CD4-positive, alpha-beta T cell (primary cell): ENCODE measurements at places on chromosomes 13 and 19. TPM values are rescaled to one million over a fixed set of nuclear protein-coding genes. Genes with fewer than 3 reads are reported as not detected.

ANKLE1 gene
- total RNA-seq: 0.85 TPM

FAM216B gene
- not detected for total RNA-seq

DNA sequence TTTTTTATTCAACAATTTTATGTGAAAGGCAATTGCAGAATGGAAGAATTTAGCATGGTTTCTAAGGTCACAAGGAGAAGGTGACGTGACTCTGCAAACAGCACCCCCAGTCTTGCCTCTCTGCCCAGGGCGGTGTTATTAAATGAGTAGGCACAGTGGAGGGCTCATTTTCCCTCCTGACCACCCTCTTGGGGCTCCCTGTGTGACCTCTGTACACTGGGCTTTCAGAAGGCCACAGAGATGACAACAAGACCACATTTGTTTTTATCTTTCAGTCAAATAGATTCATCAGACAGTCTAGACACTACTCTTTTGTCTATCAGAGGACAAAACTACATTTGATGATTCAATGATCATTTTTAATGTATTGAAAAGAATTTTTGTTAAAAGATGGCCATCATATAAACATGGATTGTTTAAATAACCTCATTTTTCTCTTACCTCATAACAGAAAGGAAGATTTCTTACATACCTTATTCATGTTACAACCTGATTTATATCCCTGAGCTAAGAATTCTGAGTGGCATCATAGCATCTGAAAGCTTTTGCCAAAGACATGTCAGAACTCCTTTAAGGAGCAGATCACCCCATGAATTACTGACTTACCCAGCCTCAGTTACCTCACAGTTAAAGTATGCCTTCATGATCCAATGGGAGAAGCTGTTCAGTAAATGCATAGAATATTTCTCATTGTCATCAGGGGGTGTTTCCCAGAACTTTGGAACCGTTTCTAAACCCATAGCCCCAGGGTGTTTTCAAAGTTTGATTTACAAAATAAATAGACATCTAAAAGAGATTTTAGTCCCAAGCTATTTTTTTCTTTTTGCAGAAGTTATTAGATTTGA is 184.0 kb upstream of the RFC3 start:
- no peak for DNase-seq

DNA sequence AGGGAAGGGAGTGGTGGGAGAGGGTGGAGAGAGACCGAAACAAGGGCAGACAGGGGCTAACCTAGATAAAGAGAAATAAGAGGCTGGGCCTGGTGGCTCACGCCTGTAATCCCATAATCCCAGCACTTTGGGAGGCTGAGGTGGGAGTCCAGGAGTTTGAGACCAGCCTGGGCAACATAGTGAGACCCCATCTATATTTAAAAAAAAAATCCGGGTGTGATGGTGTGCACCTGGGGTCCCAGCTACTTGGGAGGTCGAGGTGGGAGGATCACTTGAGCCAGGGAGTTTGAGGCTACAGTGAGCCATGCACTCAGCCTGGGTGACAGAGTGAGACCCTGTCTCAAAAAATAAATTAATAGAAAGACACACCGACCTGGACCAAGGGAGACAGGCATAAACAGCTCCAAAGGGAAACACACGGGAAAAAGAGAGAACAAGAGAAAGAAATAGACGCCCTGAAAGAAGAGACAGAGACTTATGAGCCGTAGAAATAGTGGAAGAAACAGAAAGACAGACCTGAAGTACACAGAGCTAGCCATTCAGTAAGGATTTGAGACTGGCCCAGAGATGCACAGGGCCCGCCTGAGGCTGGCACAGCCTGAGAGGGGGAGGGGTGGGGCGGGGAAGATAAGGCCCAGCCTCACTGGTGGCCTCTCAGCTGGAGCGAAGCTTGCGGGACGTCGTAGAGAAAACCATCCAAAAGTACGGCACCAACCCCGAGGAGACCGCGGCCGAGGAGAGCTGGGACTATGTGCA is 2.2 kb downstream of the CD37 start:
- DNase-seq: no peak

GRCh38 chr19:11452620-11453310 is 17.3 kb downstream of the PRKCSH start:
- no peak for DNase-seq

GRCh38 chr19:30231408-30232318 is 140.5 kb upstream of the ZNF536 start:
- DNase-seq: no peak

DNA sequence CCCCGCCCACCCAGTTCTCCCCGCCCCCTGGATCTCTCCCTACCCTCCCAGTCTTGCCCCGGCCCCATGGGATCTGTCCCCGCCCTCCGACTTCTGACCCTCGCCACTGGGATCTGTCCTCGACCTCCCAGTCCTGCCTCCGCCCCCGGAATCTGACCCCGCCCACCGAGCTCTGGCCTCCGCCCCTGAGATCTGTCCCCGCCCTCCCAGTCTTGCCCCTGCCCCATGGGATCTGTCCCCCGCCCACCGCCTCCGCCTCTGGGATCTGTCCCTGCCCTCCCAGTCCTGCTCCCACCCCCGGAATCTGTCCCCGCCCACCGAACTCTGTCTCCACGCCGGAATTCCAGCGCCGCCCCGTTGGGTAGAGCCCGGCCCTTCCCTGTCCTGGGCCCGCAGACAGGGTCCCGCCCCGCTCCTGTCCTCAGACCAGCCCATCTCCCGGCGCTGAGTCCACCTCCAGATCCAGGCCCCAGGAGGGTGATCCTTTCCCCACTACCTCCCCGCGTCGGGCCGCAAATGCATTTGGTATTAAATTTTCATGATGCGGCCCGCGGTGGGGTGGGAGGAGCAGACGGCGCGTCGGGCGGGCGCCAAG is 1.5 kb upstream of the SLC17A7 start:
- peak; percentile 67 for DNase-seq

DNA sequence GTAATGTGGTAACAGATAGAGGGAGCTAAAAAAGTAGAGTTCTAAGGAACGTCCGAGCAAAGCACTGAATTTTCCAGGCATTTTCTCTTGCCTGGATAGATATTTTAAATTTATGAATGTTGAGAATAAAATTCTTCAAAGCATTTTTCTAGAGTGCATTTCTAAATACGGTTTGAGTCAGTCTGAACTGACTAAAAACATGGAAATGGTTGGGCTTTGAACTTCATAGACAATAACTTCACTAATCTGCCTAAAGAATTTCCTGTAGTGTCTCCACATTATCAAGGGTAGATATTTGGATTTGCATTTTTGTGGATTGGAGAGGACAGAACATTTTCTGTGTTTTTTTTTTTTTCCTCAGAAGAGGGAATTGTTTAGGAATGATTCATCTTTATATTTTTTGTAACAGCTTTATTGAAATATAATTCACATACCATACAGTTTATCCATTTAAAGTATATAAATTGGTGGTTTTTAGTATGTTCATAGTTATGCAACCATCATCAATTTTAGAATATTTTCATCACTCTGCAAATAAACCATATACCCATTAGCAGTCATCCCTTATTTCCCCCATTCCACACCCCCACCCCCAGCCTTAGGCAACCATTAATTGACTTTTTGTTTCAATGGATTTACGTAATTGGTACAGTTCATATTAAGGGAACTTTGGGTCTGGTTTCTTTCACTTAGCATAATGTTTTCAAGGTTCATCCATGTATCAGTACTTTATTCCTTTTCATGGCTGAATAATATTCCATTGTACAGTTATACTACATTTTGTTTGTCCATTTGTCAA is 20.7 kb downstream of the GARRE1 start:
- DNase-seq: no peak

GRCh38 chr13:35787937-35788336 is 311.4 kb upstream of the MAB21L1 start:
- DNase-seq: no peak

- no peak for DNase-seq
These were observed 22.4 kb downstream of the GTF2F2 start for GRCh38 chr13:45142440-45143345.

- DNase-seq: no peak
These were observed 535 bp downstream of the COL5A3 start for GRCh38 chr19:10009714-10010224.

GRCh38 chr13:97249796-97250495 is 27.8 kb downstream of the MBNL2 start:
- DNase-seq: no peak

DNA sequence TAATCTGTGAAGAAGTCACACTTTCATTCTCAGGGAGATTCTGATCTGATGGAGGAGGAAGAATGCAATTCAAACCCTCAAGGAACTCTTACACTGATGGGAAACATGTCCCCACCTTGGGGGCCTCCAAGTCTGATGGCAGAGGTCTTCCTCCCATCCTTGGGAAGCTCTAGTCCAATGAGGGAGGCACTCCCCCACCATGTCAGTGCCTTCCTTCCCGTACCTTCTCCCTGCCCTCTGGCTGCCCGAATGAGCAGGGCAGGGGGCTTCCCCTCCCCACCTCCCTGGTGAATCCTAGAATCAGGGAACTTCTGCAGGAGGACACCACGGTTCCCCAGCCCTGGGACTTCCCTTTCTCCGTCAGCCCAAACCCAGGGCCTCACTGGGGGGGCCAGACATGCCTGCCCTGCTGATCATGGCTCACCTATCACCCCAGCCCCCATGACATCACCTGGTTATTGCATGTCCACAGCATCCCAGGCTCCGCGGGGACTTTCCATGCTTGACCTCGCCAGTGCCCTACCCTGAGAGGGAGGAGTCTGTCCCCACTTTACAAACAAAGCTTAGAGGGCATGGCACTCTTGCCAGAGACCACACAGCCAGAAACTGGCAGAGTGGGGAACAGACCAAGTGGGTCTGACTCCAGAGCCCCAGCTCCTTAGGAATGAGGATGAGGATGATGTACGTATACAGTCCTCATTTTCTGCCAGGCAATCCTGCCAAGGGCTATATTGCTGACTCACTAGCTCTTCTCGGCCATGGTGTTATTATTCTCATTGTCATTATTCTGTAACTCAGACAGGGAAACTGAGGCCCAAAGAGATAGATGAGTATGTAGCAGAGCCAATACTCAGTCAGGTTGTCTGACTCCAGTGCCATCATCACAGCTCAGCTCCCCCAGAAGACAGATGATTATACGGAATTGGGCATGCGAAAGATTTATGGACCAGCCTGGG is 9.6 kb upstream of the BCL3 start:
- no peak for DNase-seq

FGF21 gene
- total RNA-seq: not detected

GRCh38 chr19:49847731-49848696 is 2.9 kb upstream of the PTOV1 start:
- DNase-seq: no peak

DNA sequence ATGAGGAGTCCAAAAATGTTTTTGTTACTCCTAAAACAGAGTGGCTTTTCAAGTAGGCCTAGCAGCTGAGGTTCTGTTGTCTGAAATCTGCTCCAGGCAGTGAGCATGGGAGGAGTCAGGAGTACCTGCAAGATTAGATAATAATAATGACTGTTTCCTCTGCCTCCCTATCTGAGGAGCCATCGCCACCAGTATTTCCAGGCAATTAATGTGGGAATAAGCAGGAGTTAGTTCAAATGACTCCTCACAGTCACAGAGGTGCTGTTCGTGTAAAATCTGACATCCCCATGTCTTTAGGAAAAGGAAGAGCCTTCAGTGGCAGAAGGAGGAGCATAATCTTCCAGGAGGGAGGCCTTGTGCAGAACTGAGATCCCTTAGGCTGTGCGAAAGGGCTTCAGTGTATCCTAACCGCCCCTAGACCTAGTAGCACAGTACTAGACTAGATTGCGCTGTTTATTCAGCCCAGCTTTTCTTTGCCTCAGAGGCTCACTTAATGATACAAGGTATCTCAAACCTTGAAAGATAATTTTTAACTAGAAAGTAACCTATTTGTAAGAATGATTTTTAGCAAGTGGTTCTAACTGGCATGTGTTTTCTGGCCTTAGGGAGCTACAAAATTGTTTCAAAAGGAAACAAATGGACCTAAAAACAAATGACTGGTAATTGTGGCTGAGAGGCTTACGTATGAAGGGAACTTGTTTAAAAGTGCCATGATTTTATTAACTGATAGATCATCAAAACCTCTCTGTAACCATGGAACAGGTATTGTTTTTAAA is 49.0 kb downstream of the FREM2 start:
- DNase-seq: no peak

- DNase-seq: no peak
These were observed at the start of gene OLFM4 for GRCh38 chr13:53028637-53029203. OLFM4 (plus strand) TSS chr13:53028813; CDS start chr13:53028837, 24 bp downstream.

DNA sequence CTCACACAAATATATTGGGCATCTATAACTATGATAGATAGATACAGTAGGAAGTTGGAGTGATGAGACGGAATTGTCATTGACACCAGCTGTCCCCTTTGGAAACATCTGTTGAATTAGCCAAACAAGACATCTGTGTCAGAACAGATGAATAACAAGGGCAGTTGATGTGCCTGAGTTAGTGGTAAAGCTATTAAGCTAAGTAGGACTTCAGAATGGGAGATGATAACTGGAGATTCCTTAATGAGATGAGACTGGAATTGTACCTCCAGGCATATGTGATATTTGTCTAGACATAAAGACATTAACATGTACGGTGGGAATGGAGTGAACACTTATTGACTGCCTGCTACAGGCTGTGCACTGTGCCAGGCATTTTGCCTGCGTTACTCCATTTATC is 78.7 kb downstream of the MBNL2 start:
- DNase-seq: no peak

GRCh38 chr19:35006342-35006998 is 6.3 kb downstream of the GRAMD1A start:
- no peak for DNase-seq

DNA sequence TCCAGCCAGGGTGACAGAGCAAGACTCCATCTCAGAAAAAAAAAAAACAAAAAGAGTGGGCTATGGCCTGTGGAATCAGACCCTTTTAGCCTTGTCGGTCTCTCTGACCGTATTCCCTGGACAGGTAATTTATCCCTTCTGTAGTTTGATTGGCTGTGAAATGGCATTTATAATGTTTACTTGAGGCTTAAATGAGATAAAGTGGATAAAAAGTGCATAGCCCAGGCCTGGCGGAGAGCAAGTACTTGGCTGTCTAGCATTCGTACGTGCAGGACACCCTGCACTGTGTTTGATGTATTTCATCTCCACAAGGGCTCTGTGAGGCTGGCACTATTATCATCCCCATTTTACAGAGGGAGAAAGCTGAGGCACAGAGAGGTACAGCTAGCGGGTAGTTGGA is 7.0 kb downstream of the NTN5 start:
- DNase-seq: no peak

RPL18 gene
- total RNA-seq: 2,913 TPM

DNA sequence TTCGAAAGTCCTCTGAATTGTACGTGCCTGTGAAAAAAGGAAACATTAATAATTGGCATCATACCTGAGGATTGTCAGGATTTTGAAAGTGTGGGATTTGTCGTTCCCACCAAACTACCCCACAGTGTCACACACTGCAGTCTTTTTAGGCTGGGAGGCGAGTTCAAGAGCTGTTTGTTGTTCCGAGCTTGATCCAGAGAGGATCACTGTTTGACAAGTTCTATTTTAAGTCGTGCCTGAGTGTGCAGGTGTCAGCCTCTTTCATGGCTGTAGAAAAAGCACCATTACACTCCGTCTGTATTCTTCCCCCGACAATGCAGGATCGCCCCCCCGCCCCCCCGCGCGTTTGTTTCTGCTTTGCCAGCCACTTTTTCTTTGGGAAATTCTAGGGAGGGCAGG is 635 bp upstream of the NBEA start:
- DNase-seq: no peak

GRCh38 chr19:49953416-49953815 is 7.6 kb downstream of the SIGLEC11 start:
- no peak for DNase-seq

GRCh38 chr13:41130356-41130755 is 2.2 kb downstream of the KBTBD6 start:
- DNase-seq: no peak

- DNase-seq: no peak
These were observed 4.7 kb downstream of the TINCR start for GRCh38 chr19:5563008-5563431.

GRCh38 chr13:110250258-110250891 is 56.6 kb downstream of the COL4A1 start:
- no peak for DNase-seq

WASF3 gene
- not detected for total RNA-seq

DNAJB1 gene
- total RNA-seq: 672 TPM
